HCT116 (cell line): ENCODE measurements at places on chromosomes 4 and X. TPM values are rescaled to one million over a fixed set of nuclear protein-coding genes. Genes with fewer than 3 reads are reported as not detected.

Gene FGG
- total RNA-seq = 2.7 TPM

Gene ADRA2C
- 28.1 TPM for total RNA-seq

DNA sequence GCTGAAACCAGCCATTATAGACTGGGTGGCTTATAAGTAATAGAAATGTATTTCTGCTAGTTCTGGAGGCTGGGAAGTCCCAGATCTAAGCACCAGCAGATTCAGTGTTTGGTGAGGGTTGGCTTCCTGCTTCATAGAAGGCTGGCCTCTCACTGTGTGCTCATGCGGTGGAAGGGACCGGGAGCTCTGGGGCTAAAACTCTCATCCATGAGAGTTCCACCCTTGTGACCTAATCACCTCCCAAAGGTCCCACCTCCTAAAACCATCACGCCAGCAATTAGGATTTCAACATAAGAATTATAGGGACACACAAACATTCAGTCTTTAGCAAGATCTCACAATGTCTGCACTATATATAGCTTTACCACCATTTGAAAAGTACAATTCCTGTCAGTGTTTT, 215.2 kb downstream of the CBR4 start:
- no peak for DNase-seq
- no peaks in the 10 kb centered on the region for H3K36me3 ChIP-seq
- H3K27ac ChIP-seq = no peak overlapping the region

DNA sequence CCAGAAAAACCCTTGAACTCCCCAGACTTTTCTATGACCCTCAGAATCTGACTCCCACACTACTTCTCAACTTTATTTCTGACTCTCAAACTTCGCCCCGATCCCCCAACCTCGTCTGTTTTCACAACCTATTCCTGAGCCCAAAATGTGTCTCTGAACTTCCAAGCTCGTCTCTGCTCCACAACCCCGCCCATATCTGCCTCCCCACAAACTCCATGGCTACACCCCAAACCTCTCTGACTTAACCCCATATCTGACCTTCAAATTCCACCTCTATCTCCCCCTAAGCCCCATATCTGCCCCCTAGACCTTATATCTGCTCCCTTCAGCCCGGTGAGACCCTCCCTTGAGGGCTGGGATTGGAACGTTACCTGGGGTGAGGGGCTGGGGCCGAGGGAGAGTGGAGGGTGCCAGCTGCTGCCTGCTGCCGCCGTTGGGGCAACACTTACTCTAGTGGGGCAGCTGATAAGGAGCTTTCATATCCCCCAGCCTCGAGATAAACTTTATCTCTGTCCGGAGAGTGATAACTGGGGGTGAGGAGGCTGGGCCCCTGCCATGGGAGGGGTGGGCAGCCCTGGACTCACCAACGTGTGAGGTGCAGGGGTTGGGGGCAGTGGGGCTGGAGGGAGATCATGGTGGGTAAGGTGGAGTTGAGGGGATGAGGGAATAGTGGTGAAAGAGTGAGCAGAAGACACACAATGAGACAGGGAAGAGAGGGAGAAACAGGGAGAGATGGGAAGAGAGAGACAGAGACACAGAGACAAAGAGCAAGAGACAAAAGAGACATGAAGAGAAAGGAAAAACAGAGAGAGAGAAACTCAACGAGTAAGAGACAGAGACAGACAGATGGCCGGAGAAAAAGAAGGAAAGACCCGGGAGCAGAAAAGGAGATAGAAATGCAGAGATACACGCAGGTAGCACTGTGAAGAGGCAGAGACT, 1.4 kb downstream of the GATA1 start:
- no peak for DNase-seq
- H3K4me1 ChIP-seq = no peaks in the 10 kb centered on the region
- no peak overlapping the region for H3K27ac ChIP-seq
- no peaks in the 10 kb centered on the region for H3K36me3 ChIP-seq

GRCh38 chrX:48505481-48505880, 3.3 kb upstream of the PORCN start:
- H3K27ac ChIP-seq = no peak overlapping the region
- H3K4me1 ChIP-seq = peaks cover 18% of the 10 kb centered on the region
- H3K27me3 ChIP-seq = no peaks in the 10 kb centered on the region
- H3K36me3 ChIP-seq = no peaks in the 10 kb centered on the region
- DNase-seq = no peak
- no peak overlapping the region for H3K4me3 ChIP-seq
